ENCODE measurements at places on chromosomes 16 and 17.
A peak's percentile ranks its signal among the peaks of the same experiment; 100 is the strongest.

DNA sequence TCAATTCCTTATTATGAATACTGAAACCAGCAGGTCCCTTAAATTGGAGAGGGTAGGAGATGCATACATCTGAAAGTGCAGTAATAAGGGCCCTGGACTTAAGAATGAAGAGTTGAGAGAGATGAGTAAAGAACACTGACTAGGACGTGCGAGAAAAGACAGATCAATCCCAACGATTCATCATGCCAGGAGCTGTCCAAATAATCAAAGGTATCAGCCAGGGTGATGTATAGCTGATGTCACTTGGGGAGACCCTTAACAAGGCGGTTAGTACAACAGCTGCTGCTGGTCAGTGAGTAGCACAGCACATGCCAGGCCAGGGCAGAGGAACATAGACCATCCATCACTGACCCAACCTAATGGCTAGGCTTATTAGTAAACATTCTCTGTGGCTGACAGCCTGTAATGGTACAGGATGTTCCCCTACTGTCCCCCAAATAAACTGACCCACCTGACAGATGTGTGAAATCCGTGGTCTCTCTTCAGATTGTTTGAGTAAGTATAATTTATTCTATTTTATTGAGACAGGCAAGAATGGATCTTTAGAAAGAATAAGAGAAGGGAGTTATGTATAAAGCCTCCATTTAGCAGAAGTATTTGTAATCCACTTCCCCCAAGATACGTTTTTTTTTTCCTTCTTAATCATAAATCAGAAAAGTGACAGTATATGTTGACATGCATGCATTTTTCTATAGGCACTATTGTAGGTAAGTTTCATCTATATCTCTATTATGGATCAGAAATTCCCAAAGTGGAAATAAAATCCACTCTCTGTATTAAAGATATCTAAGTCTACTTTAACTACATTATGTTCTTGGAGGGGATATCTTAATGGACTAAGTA lies 118.4 kb downstream of the SNX11 start:
- no peak for DNase-seq

DNA sequence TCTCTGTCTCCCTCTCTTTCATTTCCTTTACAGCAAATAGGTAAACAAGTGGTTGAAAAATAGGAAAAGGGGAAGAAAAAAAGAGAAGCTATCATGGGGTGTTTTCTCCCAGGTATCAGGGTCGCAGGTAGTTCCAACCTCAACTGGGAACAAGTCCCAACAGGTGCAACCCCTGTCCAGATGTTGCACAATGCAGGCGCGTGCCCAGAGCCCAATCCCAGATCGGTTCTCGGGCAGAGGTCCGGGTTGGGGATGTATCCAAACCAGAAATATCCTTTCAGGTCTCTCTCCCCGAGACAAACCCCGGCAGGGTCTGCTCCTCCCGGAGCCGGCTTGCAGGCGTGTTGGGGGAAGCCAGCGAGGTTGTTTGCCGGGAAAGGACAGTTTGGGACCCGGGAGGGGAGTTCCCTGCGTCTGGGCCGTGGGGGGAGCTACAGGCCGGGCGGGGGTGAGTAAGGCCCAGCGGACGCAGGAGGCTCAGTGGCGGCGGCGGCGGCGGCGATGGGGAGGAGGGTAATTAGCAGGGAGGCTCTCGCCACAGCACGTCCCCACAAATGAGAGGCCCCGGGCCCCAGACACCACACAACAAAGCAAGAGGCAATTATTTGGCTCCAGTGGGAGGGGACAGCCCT lies 21.2 kb upstream of the SP6 start:
- DNase-seq, result peak; percentile 70

DNA sequence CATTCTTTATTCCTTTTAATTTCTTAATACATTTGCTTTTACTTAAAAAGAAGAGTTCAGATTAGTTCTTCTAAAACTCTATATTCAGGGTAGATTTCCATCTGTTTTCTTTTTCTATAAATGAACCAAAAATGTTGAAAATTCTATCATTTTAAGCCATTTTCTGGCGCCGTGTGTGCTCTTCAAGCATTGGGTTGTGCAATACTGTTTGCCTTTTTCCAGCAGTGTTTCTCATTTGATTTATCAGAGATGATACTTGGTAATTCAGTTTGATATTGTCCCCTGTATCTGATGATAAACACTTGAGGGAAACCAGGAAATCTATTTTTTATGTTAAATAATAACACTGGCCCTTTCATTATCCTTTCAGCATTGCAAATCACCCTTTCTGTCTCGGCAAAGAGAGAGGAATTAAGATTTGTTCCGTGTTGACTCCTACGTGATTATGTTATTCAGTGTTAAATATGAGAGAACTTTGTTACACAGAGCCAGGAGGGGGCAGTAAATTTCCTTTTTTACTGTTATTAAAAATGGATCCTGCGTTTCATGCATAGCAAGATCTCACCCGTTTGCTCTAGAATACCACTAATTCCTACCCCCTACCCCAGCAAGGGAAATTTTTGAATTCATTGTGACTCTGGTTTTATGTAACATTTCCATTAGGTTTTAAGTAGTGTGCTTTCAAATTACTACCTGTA lies 606.9 kb upstream of the RBFOX1 start:
- DNase-seq, result no peak

- no peak for DNase-seq
Observed at GRCh38 chr17:80424261-80424660, 9.3 kb downstream of the ENDOV start.

- DNase-seq, result no peak
Observed at GRCh38 chr16:3292604-3293003, 9.3 kb downstream of the ZNF263 start.

DNA sequence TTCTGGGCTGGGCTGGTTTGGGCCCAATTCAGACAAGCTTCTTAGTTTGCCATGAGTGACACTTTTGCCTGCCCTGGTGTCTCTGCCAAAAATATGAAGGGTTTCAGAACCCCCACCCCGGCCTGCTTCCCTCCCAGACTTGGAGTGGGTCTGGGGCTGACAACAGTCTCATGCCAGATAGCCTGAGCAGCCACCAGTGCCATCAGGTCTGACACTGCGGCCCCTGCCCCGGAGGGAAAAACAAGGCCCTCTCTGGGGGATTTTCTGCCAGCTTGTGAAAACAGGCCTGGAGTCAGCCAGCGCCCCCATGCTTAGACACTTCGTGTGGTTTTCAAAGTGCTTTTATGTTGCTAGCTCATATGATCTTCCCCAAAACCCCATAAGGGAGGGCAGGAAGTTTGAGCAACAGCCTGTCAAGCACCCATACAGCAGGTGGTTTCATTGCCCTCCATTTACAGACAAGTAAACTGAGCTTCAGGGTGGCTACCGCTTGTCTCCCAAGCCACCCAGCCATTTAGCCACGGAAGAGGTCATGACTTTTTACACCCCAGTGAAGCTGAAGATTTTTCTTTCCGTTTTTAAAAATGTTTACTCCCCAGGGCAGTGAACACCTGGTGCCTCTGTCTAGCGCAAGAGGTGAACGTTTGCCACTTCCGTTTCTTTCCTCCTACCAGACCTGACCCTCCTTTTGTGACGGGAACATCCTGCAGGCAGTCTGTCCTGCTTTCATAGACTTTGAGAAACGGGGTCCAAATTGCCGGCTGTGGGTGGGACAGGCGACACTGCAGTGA lies 300.6 kb downstream of the SEC14L1 start:
- DNase-seq, result peak; percentile 30

DNA sequence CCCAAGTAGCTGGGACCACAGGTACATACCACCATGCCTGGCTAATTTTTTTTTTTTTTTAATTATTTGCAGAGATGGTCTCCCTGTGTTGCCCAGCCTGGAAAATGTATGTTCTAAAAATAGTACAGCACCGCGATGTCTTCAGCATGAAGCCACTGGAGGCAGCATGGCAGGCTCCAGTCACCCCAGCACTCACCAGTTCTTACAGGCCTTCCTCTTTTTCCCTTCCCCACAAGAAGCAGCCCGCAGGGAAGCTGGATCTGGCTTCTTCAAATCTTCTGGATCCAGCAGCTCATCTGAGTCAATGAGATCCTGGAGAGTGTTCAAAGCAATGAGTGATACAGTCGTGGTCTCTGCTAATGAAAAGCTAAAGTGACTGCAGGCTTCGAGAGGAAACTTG lies 16.2 kb downstream of the CIAPIN1 start:
- DNase-seq, result no peak

DNA sequence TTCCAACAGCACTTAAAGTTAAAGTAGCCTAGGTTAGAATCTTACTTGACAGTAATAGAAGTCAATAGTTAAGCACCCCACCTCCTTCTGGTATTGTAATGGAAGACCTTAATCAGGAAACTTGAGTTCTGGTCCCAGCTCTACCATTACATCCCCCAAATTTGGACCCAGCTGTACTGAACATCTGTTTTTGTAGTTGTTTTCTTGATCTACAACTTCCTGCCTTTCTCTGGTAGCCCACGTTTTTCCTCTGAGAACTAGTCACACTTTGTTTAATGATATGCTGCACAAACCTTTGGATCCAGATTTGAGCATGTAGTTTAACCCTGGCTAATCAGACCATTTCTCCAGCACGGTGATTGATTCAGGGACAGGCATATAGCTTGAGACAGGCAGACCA lies 505.0 kb downstream of the HS3ST4 start:
- no peak for DNase-seq

DNA sequence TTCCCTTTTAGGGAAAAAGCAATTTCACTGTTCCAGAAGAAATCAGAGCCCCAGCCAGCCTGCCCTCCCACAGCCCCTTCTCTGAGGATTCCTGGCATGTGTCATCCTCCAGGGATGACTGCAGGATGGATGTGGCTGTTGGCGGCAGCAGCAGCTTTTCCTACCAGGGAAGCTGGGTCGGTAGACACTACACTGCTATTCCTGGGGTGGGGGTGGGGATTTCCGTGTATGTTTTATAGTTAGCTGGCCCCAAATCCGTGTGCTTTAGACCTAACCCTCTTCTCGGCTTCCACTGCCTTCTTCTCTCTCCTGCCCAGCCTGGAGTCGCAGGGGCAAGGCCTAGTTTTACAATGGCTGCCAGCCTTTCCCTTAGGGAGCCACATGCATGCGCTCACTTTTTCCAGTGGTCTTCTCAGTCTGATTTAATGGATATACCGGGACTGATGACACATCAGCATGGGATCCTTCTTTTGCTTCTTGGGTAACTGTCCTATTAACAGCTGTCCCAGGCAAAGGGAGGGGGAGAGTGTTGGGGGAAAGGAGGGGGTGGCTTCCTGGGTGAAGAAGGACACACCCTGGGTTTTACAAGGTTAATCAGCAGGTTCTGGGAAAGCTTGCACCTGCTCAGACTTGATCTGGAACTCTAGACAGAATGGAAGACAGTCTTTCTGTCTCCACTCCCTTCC lies 2.7 kb upstream of the NFE2L1 start:
- DNase-seq, result peak; percentile 62

DNA sequence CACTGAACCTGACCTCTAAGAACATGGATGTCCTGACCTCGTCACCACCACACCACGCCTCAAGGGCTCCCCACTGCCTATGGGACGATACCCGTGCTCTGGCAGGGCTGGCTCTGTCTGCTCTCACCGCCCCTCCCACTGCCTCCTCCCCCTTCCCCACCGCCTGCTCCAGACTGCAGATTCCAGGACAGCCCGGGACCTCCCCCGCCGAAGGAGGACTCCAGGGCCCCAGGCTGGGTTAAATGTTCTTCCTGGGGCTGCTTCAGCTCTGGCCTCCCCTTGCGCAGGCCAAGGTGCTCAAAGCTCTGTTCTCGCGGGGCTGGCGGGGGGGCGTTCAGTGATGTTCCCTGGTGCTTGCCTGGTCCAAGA lies 3.1 kb downstream of the NPW start:
- DNase-seq, result no peak

- DNase-seq, result no peak
Observed at GRCh38 chr17:6464446-6465041, 20.3 kb downstream of the PIMREG start.

DNA sequence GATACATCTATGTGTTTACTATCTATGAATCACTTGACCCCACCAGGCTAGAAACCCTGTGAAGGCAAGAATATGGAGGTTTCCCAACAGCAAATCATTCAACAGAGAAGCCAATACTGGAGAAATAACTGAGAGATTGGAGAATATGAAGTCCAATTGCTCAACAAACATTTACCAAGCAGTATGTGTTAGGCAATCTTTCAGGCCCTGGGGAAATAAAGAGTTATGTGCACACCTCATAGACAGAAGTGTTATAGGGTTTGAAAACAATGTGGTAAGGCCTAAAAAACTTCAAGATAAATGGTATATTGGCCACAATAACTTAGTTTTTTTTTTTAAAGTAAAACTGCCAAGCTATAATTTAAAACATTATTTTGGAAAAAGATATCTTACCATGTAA lies 1245.8 kb downstream of the CDH11 start:
- DNase-seq, result no peak

DNA sequence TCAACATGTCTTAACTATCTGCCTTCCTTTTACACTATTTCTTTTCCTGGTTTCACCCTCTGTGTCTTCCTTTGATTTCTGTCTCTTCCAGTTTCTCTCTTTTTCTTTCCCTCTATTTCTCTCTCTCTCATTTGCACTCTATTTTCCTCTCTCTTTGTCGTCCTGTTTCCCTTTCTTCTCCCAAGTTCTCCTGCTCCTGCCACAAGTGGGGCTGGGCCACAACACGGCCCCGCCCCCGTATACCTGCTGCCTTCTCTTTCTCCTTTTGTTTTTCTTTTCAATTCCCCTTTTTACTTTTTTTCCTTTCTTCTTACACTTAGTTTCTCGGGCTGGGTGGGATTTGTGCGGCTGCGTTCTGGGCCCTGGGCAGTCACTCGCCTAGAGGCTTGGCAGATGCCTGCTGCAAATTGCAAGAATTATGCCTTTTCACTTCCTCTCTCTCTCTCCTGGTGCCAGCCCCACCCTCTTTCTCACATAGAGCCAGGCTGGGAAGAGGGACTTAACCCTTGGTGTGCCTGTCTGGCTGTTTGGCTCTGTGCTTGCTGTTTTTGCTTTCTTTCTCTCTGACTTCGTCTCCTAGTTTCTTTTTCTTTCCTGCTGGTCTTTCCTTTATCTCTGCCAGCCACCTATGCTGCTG lies 2139.4 kb downstream of the TP53TG3F start:
- DNase-seq, result no peak

DNA sequence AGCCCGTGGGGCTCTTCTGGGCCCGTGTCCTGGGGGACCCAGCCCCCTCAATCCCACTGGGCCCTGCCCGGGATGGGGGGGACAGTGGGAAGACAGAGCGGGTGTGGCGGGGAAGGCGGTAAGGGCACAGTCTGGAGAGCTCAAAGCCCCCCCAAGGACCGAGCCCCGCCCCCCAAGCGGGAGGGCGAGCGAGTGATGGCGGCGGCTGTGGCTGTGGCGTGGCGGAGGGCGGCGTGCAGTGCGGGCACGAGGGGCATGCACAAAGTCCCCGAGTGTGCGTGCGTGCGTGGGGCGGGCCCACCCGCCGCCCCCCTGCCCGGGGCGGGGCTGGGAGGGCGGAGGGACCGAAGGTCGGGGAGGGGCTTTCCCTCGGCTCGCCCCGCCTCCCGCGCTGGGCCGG lies 3.6 kb upstream of the WDR24 start:
- no peak for DNase-seq

GRCh38 chr16:5874899-5875298 lies 777.3 kb upstream of the EEF2KMT start:
- DNase-seq, result no peak
